CD4-positive, alpha-beta memory T cell (primary cell): ENCODE measurements at places on chromosomes 4 and X.

GRCh38 chr4:74438661-74439060 is 6.3 kb upstream of the AREG start:
- no peak for DNase-seq

DNA sequence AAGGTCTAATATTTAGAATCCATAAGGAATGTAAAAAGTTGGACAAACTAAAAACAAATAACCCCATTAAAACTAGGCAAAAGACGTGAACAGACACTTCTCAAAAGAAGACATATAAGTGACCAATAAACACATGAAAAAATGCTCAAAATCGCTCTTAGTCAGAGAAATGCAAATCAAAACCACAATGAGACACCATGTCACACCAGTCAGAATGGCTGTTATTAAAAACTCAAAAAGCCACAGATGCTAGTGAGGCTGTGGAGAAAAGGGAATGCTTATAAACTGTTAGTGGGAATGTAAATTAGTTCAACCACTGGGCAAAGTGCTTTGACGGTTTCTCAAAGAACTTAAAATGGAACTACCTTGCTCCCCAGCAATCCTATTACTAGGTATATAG is 674.3 kb upstream of the MAGEB2 start:
- no peak for DNase-seq

- no peak for DNase-seq
Observed at GRCh38 chr4:110002326-110002725, 89.6 kb downstream of the EGF start.

DNA sequence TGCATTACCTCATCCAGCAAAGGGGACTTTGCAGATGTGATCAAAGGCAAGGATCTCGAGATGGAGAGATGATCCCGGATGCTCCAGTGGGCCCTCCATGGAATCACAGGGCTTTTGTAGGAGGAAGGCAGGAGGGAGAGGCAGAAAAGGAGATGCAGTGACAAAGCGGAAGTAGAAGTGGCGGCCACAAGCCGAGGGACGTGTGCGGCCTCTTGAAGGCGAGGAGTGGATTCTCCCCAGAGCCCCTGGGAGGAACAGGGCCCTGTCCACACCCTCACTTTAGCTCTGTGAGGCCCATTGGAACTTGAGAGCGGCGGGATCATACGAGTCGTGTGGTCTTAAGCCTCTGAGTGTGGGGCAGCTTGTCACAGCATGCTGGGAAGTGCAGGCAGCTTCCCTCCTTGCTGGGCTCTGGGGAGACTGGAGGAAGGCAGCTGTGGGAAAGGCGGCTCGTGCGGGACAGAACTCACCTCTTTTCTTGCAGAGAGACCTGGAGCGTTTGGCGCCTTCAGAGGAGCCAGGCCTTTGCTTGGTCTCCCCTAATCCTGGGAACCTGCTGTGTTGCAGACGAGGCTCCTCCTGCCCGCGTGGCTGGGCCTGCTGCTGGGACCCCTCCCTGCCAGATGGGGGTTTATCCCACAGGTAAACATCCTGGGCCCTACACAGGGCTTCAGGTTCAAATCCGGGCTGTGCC is 10.2 kb downstream of the SH3TC1 start:
- no peak for DNase-seq

GRCh38 chrX:154727871-154728270 is 23.0 kb downstream of the GAB3 start:
- no peak for DNase-seq

- DNase-seq: no peak
Observed at GRCh38 chrX:53211391-53211978, 13.5 kb downstream of the KDM5C start.

GRCh38 chr4:169225058-169225751 is 45.6 kb downstream of the SH3RF1 start:
- no peak for DNase-seq

- DNase-seq: no peak
Observed at GRCh38 chrX:11105080-11105479, 6.1 kb upstream of the HCCS start.

GRCh38 chrX:11429538-11430085 is 136.4 kb downstream of the AMELX start:
- no peak for DNase-seq

- no peak for DNase-seq
Observed at GRCh38 chrX:40166582-40166981, 68.8 kb upstream of the BCOR start.

GRCh38 chrX:39150220-39150619 is 349.0 kb downstream of the MID1IP1 start:
- no peak for DNase-seq

DNA sequence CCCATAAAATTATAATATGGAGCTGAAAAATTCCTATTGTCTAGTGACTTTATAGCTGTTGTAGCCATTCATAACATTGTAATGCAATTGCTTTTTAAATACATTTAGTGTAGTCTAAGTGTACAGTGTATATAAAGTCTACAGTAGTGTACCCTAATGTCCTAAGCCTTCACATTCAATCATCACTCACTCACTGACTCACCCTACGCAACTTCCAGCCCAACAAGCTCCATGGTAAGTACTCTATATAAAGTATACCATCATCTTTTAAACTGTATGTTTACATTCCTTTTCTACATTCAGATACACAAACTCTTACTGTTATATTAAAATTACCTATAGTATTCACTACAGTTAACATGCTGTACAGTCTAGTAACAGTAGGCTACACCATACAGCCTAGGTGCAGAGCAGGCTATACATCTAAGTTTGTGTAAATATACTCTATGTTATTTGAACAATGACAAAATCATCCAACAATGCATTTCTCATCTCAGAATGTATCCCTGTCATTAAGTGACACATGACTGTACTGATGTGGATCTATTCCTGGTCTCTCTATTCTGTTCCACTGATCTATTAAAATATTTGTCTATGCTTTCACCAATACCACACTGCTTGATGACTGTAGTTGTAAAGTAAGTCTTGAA is 33.7 kb downstream of the CLOCK start:
- no peak for DNase-seq

DNA sequence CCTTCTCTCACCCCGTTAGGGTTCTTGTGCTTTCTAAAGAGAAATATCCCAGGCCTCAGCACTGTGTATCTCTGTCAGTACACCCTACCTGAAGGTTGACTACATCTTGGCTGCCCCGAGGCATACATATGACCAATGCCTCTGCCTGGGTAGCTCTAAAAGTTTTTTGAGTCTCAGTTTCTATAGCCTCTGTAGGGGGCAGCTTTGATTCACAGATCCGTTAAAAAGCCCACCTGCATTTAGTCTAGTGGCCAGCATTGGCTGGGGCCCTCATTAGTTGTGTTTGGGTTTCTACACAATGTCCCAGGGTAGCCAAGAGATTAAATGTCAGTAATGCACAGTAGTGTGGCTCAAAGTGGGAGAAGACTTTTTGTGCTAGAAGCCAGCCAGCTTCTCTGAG is 151.1 kb downstream of the CFAP299 start:
- no peak for DNase-seq

DNA sequence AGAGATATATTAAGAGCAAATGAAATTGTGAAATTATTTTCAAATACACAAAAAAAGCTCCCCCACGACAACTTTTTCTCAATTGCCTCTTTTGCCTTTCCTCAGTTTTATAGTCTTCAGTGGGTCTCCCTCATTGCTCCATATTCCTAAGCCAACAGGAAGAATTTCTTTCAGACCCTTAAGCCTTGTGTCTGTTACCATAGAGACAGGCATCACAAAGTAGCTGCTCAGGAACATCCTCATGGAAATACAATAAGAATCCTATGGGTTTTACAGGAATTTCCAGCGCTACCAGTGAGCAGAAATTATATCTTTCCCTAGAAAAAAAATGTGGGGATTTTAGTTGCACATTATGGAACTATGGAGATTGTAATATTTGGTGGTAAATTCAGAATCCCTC is 121.9 kb upstream of the DMD start:
- no peak for DNase-seq
